ENCODE measurements at places on chromosomes 13 and 19.

- no peak for DNase-seq
Observed at GRCh38 chr19:31205887-31206518, 143.2 kb downstream of the TSHZ3 start.

DNA sequence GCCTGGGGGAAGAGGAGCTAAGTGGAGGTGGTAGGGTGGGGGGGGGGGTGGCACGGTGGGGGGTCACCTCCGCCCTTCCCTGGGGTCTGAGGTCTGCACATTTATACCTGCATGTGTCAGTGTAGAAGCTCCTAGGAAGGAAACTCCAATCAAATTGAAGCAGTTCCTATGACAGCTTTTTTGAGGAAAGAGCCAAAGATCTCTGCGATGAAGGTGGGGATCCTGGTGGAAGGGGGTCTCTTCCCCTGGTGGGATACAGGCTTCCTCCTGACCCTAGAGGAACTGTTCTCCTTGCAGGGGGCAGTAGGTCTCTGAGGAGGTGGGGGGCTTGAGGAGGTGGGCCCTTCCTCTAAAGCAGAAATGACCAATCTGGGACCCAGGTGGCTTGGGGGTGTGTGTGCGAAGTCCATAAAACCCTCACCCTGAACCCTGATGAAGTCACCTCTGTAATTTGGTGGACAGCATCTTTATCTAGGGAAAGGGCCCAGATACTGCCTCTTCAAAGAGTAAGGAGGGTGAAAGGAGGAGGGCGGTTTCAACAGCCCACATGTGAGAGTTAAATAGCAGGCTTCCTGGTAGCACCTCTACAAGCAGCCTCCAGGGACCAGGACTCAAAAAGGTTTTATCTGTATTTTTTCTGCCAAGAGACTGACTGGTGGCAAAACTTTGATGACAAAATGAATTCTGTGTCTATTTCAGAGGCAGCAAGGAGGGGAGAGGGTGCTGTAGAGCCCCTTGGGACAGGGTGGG lies 12.9 kb downstream of the RANBP3 start:
- DNase-seq = no peak

DNA sequence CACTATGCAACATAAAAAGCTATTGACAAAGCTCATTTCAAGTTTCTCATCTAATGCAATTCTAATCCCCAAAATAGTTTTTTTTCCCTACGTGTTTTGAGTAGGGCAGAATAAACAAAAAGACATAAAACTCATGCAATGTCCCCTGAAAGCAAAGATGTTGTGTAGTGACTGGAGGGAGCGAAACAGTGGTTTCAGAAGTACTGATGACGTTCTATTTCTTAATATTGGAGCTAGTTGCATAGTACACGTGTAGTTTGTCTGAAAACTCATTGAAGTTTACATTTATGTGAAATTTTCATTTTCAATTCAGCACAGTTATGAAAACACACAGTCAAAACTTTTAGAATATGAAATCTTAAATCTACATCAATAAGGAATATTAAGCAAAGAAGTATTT lies 31.6 kb downstream of the USP12 start:
- no peak for DNase-seq

- DNase-seq = no peak
Observed at GRCh38 chr13:35760735-35761281, 284.3 kb upstream of the MAB21L1 start.

DNA sequence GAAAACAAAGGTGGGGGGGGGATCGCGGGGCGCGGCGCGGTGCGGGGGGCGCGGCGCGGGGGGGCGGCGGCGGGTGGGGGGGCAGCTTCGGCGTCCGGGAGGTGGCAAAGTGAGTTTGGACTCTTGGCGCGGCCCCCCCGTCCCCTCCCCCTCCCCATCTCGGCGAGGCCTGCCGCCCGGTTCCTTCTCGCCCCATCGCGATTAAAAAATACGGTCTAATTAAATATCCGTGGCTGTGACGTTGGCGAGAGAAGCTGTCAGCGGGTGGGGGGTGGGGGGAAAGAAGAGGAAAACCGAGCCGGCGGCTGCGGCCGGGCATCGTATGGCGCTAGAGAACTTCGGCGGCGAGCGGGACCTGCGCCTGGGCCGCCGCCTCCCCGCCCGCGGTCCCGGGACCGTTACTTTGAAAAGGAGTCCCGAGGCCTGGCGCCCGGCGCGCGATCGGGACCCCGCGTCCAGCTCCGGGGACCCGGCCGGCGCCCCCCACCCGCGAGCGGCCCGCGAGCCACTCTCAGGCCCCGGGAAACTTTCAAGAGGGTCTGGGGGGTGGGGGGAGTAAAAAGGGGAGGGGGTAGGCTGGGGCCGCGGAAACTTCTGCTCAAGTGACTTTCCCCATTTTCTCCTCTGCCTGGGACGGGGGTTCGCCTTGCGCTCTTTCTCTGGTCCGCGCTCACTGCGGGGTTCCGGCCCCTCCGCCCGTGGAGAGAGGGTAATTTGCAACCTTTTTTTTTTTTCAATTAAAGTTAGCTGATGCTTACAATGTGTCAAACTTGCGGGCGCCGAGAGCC lies 146.3 kb upstream of the ZNF536 start:
- no peak for DNase-seq

DNA sequence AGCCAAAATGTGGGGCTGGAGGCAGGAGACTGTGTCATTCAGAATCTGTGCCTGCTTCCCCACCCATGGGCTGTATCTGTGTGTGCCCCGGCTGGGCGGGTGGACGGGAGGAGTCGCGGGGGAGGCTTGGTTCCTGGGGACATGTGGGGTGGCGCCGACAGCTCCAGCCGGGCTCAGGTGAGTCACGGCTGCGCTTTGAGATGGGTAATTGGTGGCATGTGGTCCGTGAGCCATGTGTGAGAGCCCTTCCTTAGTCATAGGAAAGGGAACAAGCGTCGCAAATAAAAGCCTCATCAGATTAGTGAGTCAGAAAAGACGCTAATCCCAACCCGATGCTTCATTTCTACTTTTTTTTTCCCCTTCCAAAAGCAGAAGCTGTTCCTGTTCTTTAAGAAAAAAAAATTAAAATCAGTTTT lies 118.6 kb upstream of the ZNF536 start:
- DNase-seq = no peak

Data from stimulated activated CD8-positive, alpha-beta memory T cell treated with anti-CD3 and anti-CD28 coated beads, Interleukin-7, amount 100 ng/mL, for 24 hours (primary cell).